ENCODE measurements at places on chromosomes 5 and 9. TPM values are rescaled to one million over a fixed set of nuclear protein-coding genes. Genes with fewer than 3 reads are reported as not detected.

The PGM5 gene
- total RNA-seq = 7.5 TPM

The ACSL6 gene
- 12.4 TPM for total RNA-seq

The SPARC gene
- total RNA-seq = 177 TPM

The GZMA gene
- total RNA-seq = 7.2 TPM

The C9 gene
- not detected for total RNA-seq

The TMEM171 gene
- 114 TPM for total RNA-seq

DNA sequence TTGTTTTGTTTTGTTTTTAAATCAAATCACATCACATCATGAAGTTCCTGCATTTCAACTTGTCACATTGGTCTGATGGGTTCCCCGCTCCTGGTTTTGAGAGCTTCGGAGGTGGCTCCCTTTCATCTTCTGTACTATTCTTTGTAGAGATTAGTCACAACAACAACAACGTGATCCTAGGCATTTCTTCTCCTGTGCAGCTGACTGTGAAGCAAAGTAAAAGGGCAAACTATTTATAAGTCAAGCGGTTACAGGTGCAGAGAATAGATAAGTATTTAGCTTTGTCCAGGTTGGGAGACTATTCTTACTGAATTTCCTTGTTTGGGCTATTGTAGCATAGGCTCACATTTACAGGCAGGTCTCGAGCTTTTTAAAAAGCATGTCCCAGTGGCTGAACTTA lies 197.7 kb upstream of the CDKN2B start:
- H3K27ac ChIP-seq = no peak overlapping the region
- no peaks in the 10 kb centered on the region for H3K27me3 ChIP-seq
- no peaks in the 10 kb centered on the region for H3K36me3 ChIP-seq
- no peak overlapping the region for H3K4me3 ChIP-seq
- no peaks in the 10 kb centered on the region for H3K4me1 ChIP-seq
- DNase-seq = no peak

GRCh38 chr9:69809304-69809863 lies 11.2 kb upstream of the CFAP95 start:
- H3K27me3 ChIP-seq = no peaks in the 10 kb centered on the region
- H3K4me1 ChIP-seq = no peaks in the 10 kb centered on the region
- no peak overlapping the region for H3K27ac ChIP-seq
- H3K36me3 ChIP-seq = no peaks in the 10 kb centered on the region
- H3K4me3 ChIP-seq = no peak overlapping the region
- DNase-seq = no peak

DNA sequence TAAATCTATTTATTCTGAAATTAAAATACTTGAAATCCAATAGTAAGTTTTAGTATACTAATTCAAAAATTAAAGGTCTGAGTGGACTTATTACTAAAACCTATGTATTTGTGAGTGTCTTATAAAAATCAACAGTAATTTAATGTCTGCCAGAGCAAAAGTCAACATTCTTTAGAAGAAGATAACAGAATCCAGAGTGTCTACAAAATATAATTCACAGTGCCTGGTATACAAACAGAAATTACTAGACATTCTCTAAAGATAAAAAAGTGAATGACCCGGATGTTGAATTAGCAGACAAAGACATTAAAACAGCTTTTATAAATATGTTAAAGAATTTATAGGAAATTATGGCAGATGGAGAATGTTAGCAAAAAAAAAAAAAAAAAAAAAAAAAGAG lies 22.4 kb upstream of the IRX4 start:
- no peaks in the 10 kb centered on the region for H3K36me3 ChIP-seq
- H3K27ac ChIP-seq = no peak overlapping the region
- H3K4me3 ChIP-seq = no peak overlapping the region
- H3K4me1 ChIP-seq = no peaks in the 10 kb centered on the region
- no peak for DNase-seq

GRCh38 chr9:99796231-99796630 lies 25.5 kb upstream of the NR4A3 start:
- no peak for DNase-seq
- no peak overlapping the region for H3K4me3 ChIP-seq
- no peaks in the 10 kb centered on the region for H3K27me3 ChIP-seq
- no peak overlapping the region for H3K27ac ChIP-seq
- H3K36me3 ChIP-seq = no peaks in the 10 kb centered on the region

GRCh38 chr5:175900157-175900556 lies 28.8 kb downstream of the CPLX2 start:
- H3K4me3 ChIP-seq = no peak overlapping the region
- H3K27ac ChIP-seq = no peak overlapping the region
- no peak for DNase-seq
- no peaks in the 10 kb centered on the region for H3K27me3 ChIP-seq
- no peaks in the 10 kb centered on the region for H3K36me3 ChIP-seq
- no peaks in the 10 kb centered on the region for H3K4me1 ChIP-seq

- peaks cover 4% of the 10 kb centered on the region for H3K4me1 ChIP-seq
- H3K27me3 ChIP-seq = no peaks in the 10 kb centered on the region
- no peaks in the 10 kb centered on the region for H3K36me3 ChIP-seq
- no peak for DNase-seq
Observed at GRCh38 chr9:34994260-34994899, 4.8 kb downstream of the DNAJB5 start.

DNA sequence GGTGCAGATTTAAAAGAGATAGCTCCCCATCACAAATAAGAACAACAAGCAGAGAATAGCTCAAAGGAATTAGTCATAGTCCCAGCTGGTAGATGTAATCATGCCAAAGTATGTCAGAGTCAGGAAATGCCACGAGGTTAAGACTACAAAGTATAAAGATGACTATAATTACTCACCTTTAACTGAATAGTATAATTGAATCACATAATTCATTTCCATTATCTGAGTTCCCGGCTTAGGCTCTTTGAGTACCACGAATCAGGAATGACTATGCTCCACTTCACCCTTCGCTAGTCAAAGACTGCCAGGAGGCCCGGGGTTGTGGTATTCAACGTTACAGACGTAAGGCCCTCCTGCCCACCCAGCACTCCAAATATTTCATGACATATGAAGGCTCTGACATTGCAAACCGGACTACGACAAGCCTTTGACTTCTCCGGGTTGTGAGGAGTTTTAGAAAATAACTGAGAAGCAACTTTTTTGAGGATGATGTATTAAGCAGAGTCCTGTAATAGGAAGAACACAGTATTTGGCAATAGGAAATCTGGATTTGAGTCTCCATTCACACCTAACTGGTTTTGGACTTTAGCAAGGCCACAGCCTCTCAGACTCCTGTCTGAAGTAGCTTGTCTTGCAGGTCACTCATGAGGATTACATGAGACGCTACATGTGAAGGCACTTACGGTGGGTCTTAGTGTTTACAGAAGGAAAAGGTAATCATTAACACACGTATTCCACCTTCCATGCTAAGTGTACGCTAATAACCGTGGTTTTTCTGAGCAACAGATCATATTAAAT lies 64.6 kb downstream of the ENC1 start:
- H3K4me3 ChIP-seq = no peak overlapping the region
- no peaks in the 10 kb centered on the region for H3K36me3 ChIP-seq
- no peak for DNase-seq
- H3K27ac ChIP-seq = peak overlapping the region; percentile 81
- H3K27me3 ChIP-seq = no peaks in the 10 kb centered on the region
- H3K4me1 ChIP-seq = peaks cover 4% of the 10 kb centered on the region

DNA sequence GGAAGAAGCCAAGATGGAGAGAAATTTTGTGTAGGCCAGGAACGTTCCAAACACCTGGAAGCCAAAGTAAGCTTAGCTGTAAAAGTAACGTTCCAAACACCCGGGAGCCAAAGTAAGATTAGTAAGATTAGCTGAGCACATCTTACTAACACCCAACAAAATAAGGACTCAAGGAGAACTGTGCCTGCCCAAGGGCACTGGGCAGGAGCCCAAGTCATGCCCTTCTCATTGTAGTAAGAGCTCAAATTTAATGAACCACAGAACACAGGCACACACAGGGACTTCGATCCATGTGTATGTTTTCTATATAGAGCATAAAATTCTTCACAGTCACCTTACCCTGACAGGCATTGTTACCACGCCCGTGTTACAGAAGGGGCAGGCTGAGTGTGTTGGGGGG lies 36.1 kb upstream of the NXNL2 start:
- DNase-seq = no peak
- no peaks in the 10 kb centered on the region for H3K36me3 ChIP-seq
- no peak overlapping the region for H3K4me3 ChIP-seq
- no peak overlapping the region for H3K27ac ChIP-seq
- H3K27me3 ChIP-seq = no peaks in the 10 kb centered on the region
- no peaks in the 10 kb centered on the region for H3K4me1 ChIP-seq

DNA sequence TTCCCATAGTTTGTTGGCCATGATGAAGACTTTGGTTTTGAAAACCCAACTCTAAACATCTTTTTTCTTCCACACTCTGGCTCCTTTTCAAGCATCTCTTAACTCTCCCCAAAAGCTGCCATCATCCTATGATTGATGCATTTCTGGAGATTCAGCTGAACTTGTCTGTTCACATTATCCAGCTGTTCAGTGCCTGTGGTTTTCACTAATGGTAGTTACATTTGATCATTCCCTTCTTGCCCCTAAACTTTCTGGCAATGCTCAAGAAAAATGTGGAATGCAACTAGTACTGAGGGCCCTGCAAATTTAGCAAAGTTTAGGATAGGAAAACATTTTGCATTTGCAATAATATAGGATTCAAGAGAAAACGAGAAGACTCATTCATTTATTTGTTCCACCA lies 267.5 kb downstream of the ENC1 start:
- no peaks in the 10 kb centered on the region for H3K36me3 ChIP-seq
- H3K4me3 ChIP-seq = no peak overlapping the region
- no peaks in the 10 kb centered on the region for H3K27me3 ChIP-seq
- no peaks in the 10 kb centered on the region for H3K4me1 ChIP-seq
- DNase-seq = no peak
- no peak overlapping the region for H3K27ac ChIP-seq

DNA sequence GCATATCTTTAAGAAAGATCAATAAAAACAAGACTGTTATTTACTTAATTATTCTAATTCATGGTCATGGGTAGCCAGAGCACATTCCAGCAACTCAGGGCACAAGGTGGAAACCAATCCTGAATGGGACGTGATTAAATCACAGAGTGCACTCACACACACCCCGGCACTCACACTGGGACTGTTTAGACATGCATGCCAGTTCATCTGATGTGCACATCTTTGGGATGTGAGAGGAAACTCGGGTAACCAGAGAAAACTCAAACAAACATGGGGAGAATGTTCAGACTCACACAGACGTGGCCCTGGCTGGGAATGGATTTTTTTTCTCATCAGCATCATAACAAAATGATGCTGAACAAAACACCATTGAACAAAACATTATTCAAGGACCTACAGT lies 29.4 kb downstream of the SMAD5 start:
- H3K27ac ChIP-seq = no peak overlapping the region
- DNase-seq = no peak
- H3K27me3 ChIP-seq = no peaks in the 10 kb centered on the region

DNA sequence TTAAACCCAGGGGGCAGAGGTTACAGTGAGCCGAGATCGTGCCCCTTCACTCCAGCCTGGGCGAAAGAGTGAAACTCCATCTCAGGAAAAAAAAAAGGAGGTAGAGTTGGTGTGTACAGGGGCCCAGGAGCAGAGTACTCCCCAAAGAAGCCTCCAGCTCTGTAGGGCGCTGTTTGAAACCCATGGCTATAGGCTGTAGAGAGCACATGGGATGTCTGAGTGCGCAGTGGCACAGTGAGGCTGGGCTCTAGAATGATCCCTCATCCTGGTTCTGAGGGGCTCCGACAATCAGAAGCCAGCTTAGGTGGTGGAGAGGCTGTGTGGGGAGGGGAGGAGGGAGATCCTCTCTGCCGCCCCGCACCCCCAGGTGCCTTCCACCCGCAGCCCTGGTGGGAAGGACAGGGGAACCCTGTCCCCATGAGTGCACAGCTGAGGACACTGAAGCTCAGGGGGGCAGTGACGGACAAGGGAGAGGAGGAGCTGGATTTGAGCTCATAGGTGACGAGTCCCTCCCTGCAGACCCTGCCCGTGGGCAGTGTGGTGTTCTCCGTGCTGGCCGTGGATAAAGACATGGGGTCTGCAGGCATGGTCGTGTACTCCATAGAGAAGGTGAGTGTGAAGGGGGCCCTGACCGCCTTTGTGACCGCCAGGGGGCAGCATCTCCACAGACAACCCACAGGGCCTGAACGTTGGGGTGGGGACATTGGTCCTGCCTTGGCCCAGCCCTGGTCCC lies 24.6 kb downstream of the CDHR2 start:
- H3K27ac ChIP-seq = no peak overlapping the region
- H3K4me1 ChIP-seq = no peaks in the 10 kb centered on the region
- no peak overlapping the region for H3K4me3 ChIP-seq
- no peaks in the 10 kb centered on the region for H3K36me3 ChIP-seq
- DNase-seq = peak; percentile 86
- no peaks in the 10 kb centered on the region for H3K27me3 ChIP-seq

- H3K4me1 ChIP-seq = no peaks in the 10 kb centered on the region
- H3K27me3 ChIP-seq = no peaks in the 10 kb centered on the region
Observed at GRCh38 chr5:20230010-20230409, 242.0 kb upstream of the CDH18 start.

- H3K36me3 ChIP-seq = no peaks in the 10 kb centered on the region
- H3K4me1 ChIP-seq = no peaks in the 10 kb centered on the region
- no peaks in the 10 kb centered on the region for H3K27me3 ChIP-seq
- no peak overlapping the region for H3K4me3 ChIP-seq
Observed at GRCh38 chr5:40414922-40415321, 264.8 kb upstream of the PTGER4 start.

DNA sequence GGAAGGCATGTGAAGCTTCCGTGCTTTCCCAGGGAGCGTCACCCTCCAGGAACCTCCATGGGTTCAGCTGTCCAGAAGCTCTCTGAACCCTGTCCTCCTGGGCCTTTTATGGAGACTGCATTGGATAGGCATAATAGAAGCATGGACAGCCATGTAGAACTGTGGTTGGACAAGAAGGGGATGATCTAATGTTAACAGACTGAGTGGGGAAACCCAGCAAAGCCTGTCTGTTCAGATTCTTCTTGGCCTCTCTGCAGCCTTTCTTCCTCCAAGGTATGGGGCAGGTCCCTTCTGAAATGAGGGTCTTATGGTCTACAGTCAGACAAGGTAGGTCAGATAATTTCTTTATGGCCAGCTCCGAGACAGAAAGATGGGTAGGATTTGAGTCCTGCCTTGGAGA lies 59.1 kb upstream of the CTNNA1 start:
- no peaks in the 10 kb centered on the region for H3K4me1 ChIP-seq
- H3K4me3 ChIP-seq = no peak overlapping the region
- DNase-seq = no peak
- no peaks in the 10 kb centered on the region for H3K36me3 ChIP-seq
- no peak overlapping the region for H3K27ac ChIP-seq

DNA sequence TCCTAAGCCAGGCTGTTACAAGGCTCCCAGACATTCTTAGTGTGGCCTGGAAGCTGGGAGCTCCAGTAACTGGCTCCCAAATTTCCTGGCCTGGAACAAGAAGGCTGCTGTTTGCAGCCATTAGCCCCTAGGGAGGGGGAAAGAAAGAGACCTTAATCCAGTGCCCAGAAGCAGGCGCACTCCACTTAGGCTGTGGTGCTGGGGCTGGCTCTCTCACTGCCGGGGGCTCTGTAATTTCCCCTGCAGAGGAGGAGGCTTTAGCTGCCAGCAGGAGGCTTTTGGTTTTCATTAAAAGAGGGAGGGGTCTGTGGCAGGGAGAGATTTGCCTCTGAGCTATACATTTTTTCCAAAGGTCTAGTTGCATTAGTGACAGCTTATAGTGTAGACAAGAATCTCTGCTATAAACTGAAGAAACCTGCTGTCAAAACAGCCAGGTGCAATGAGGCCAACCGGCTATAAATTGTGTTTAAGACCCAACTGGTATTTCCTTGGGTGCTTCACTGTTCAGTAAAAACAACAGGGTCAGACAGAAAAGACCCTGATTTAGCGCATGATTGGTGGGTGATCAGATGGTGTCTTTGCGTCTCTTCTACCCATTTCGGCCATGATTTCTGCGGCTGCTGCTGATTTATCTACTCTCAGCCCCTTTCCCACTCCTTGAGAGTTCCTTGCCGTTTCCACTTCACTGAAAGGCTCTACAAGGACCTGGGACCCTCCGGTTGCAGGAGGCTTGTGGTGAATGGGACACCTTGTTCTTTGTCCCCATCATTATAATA lies 254.6 kb downstream of the AOPEP start:
- H3K27me3 ChIP-seq = no peaks in the 10 kb centered on the region
- H3K4me1 ChIP-seq = no peaks in the 10 kb centered on the region
- no peak for DNase-seq
- H3K36me3 ChIP-seq = no peaks in the 10 kb centered on the region
